ENCODE measurements at places on chromosomes 1 and 21.

GRCh38 chr21:36825658-36826057 lies 126.7 kb downstream of the SIM2 start:
- DNase-seq: no peak

- no peak for DNase-seq
These were observed 10.2 kb downstream of the MACF1 start for GRCh38 chr1:39214714-39214997.

DNA sequence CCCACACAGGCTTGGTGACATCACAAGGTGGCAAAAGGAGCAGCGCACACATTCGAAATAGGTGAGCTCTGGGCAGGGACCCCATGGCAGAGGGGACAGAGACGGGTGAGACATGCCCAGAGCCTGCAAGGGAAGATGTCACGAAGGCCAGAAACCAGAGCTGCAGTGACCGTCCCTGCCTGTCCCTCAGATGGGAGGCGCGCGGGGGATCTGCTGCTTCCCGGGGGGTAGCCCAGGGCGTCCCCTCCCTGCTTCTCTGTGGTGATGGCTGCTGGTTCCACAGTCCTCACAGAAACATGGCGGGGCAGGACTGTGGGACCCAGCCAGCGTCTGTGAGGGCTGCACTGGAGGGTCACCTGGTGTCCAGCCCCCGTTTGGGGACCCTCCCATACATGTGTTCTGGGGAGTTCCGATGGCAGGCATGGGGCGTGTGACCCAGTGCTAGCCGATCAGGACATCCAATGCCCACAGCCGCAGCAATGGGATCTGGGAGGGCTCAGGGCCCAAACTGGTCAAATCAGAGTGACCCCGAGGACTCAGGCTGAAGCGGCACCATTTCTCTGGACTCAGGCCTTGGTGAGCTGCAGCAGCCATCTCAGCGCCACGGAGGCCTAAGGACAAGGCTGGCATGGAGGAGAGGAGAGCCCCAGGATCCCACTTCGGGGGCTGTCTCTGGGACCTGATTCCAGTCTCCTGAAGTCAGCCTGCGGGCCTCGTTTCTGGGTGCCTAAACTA lies 20.7 kb upstream of the SPSB1 start:
- no peak for DNase-seq

GRCh38 chr1:89665941-89666340 lies 33.0 kb downstream of the LRRC8C start:
- no peak for DNase-seq

DNA sequence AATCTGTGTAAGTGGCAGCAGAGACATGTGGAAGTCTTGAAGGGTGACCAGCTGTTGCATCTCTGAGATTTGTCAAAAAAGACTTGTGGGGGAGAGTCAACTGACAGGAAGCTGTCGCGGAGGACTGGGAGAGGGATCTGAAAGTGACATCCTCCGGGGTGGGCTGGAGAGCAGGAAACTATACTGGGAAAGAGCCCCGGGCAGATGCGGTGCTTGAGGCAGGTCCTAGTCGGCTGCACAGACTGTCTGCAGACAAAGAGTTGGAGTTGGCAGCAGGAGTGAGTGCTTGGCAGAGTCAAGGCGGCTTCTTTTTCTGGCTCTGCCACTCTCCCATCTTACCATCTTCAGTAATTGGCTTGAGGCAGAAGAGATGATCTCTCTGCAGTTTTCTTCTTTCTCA lies 294.0 kb upstream of the C1orf87 start:
- DNase-seq: no peak

DNA sequence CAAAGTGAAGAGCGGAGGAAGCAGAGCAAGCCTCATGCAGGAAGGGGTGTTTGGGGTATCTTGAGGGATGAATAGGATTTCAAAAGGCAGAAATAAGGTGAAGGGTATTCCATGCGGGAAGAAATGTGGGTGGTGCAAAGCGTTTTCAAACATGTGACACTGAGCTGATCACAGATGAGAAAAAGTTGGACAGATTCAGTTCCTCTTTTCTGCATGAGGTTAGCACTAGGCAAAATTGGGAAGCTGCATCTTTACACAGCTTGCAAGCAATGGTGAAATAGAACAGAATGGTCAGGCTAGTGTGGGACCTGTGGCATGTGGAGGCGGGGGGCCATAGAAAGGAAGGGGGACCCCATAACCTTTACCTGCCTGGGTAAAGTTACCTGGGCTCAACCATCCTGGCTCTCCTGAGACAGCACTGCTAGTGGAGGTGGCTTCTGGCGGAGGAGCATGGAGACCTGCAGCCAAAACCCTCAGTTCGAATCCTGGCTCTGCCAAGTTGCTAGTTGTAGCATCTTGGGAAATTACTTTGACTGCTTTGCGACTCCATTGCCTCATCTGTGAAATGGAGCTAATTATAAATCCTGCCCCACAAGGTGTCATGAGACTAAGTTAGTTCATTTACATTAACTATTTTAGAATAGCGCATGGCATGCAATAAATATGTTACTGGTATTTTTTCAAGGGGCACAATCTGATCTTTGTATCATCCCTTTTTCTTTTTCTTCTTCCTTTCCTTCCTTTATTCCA lies 16.4 kb downstream of the KCNA10 start:
- DNase-seq: no peak

DNA sequence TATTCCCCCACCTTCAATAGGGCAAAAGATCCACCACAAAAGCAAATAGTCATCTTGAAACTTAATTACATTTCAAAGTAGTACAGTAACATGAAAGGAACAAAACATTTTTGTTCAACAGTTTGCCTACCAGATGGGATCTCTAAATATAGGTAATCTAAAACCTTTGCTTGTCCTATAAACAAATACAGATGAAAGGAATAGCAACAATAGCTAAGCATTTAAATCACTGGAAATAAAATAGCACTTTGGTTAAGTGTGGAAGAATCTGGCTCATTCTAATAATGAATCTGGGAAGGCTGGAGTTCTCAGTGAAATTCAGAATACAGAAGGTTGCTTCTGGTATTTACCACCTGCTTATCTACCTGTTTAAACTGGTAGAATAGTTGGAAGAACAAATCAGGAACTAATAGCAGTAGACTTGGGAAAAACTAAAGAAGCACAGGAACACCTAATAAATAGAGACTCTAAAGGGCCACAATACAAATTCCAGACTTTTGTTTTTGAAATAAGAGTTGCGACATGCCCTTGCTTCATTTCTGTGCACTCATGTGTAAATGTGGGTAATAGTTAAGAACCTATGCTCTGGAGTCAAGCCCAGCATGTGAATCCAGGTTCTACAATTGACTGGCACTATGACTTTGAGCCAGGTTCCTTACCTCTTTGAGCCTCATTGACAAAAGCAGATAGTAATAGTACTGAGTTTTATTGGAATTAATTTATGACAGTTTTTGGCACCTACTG lies 2.3 kb upstream of the LYPLAL1 start:
- no peak for DNase-seq

GRCh38 chr21:25583370-25584130 lies 23.7 kb downstream of the MRPL39 start:
- no peak for DNase-seq

DNA sequence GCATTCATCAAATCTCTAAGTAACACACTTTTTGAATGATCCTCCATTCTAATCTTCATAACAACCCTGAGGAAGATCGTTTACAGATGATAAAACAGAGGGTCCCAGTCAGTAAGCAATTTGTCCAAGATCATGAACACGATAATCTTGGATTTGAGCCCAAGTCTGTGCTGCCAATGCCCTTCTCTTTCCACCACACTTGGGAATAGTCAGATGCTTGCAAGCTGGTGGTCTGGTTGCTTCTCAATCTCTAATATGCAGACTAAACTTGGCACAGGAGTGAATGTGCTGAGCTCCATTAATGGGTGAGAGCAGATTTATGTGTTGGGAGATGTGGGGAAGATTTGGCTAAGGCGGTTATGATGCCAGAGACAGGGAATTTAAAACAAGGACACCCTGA lies 430.6 kb upstream of the DAB1 start:
- DNase-seq: no peak

DNA sequence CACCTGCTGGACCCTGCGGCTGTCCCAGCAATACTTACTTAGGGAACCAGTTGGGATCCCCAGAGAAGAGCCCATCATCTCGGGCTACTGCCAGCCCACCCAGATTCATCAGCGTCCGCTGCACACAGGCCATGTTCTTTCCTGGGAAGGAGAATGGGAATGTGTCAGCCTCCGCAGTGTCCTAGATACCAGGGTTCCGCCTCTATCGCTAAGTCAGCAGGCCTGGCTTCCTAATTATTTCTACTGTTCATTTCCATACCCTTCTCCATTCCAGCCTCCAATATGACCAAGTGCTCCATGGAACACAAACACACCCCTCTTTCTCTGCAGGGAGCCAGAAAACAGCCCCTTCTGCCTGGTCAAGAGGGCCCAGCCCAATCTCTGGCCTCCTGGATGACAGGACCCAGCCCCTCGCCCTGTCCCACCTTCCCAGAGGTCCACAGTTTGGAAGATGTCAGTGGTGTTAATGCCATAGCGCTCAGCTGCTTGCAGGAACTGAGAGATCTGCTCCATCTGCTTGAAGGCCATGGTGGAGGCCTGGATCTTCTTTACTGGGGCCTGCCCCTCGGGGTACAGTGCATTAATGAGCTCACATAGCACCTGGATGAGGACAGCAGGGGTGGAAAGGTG lies 6.0 kb downstream of the TAGLN2 start:
- DNase-seq: no peak

- no peak for DNase-seq
These were observed 38.6 kb downstream of the CYYR1 start for GRCh38 chr21:26534517-26534916.

Measured in activated T-helper 1 cell treated with anti-CD3 and anti-CD28 coated beads, Interleukin-2, amount 50 U/mL, for 16 hours (primary cell).